ENCODE measurements at places on chromosomes 1 and 21.

DNA sequence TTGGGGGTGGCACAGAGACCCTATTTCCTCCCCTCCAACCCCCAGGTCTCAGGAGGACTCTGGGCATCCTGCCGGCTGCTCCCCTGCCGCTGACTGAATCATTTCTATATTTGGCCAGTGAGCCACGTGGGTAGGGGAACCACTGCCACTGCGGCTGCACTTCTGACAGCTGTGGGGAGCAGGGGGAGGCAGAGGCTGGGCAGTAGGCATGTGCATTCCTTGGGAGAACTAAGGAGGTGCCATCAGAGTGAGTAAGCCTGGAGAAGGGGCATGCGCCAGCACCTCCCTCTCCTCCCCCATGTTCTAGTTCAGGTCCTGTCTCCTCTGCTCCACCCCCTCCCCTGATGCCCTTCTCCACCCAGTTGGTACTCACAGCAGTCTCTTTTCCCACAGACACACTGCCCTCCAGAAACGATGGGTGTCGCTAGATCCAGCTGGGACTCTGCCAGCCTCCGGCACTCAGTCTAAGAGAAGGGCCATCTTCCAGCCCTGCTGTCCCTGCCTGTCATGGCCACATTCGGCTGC, 12.0 kb downstream of the PPFIA4 start:
- no peak for DNase-seq

DNA sequence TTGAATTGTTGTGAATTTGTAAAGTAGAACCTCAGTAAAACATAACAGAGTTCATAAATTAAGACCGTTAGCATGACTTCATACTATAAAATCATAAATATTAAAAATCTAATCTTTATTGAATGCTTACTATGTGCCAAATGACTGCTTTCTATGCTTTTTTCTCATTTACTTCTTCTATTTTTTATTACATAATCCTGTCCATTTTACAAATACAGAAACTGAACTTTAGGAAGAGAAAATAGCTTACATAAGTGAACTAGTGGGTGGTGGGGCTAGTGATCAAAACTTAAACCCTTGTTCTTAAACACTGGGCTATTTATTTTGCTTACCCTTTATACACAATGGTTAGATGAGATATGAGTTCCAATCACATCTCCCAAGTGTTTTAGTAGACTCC, 122.3 kb downstream of the ZC3H11B start:
- no peak for DNase-seq

DNA sequence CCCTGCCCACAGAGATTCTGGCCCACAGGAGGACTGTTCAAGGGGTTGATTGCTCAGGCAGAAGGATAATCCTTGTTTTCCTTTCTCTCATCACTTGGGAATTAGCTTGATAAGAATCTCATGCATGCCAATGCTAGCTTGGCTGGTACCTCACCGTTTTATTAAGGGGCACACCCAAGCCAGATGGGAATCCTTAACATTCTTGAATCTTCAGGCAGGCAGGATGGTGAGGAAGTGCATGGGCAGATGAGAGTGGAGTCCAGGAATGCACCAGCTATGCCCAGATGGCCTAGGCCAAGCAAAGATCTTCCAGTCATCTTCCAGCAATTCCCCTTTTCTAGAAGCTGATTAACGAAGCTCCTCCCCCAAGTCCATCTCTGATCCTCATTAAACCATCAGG, 4.1 kb upstream of the LCE7A start:
- no peak for DNase-seq

GRCh38 chr1:247487057-247487456, 29.2 kb upstream of the OR2B11 start:
- no peak for DNase-seq

DNA sequence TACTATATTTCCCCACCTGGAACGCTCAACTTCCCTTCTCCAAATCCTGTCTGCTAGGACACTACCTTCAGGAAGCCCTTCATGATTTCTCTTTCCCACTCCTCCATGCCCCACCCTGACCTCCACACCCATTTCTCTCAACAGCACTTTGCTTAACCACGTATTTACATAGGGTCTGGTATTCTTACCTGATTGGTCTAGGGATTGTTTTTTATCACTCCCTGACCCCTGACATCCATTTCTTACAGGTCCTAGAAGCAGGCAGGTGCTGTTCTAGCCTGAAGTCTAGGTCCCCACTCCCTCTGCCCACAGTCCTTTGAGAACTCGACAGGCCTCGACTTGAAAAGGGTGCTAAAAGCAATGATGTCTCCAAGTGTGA, 47.5 kb downstream of the DMAP1 start:
- DNase-seq, result no peak

DNA sequence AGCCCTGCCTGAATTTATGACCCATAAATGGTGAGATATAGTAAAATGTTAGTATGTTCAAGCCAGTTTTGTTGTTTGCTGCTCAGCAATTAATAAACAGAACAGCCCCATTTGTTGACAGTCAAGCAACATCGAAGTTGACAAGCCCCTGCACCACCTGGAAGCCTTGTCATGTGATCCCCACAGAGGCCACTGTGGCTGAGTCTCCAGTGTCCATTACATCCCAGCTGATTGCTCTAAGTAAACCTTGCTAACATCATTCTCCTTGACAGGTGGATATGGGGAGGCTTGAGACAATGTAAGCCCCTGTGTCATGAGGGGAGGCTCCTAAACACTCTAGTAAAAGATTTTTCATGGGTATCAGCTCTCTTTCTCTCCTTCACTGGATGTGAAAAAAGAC, 17.5 kb upstream of the TACSTD2 start:
- no peak for DNase-seq

DNA sequence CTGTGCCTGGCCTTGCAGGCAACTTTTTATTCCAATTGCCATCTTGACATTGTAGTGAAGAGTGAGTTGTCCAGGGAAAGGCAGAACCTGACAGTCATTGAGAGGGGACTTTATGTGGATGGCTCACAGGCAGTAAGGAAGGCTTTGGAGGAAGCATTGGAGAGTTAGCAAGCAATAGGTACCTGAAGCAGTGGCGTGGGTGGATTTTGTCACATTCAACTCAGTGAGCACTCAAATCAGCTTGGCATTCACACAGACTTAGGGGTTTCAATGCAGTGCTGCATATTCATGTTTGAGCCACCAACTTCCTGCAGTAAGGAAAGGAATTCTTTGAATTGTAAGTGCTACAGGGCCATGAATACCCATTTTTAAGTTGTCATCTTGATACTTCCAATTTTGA, 69.0 kb downstream of the AK4 start:
- DNase-seq, result no peak

DNA sequence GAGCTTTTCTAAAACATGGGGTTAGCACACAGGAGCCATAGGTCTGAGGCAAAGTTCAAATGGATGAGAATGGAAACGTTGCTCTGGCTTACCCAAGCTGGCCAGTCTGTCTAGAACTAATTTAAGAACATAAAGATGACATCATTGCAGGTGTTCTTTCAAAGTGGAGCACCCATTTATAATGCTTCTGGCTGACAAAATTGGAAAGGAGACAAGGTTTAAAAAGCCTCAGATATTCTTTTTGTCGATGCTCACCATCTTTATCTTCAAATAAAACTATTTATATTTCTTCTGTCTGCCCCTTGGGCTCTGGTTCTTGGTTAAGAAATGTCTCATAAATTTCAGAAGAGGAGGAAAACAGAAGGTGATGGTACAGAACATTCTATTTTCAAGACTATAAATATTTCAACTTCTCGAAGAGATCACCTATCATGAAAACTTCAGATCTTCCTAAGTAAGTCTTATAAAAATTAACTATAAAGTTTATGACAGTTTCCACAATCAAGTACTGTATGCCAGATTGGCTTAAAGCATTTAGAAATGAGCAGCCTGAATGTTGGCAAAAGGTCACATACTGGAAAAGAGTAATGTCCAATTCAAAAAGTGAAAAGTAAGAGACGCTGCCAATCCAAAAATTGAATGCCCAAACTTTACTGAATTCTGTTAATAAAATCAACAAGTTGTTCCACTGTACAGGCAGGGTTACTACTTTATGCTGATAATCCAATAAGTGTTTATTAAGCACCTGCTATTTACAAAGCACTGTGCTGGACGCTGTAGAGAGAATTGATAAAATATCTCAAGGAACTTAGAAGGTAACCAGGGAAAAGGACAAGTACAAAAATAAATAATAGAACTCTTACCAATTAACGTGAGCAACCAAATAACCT, 92.0 kb downstream of the ETS2 start:
- DNase-seq, result no peak

DNA sequence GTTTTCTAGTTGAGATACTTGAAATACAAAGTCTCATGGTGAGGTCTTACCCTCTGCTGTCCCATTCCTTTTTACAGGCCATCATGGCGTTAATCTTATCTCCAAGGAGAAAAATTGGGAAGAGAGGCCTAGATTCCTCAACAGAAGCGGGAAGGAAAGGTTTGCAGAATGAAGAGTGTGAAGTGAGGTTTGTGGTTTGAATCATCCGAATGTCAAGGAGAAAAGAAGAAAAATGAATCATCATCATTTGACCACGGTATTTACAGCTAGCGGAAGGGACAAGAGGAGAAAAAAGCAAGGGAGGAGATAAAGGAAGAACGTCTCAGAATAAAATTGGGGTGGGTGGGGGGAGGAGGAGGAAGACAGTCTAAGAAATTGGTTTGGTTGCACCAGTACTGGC, 935 bp upstream of the COG2 start:
- no peak for DNase-seq

GRCh38 chr1:101300916-101301315, 64.1 kb downstream of the S1PR1 start:
- DNase-seq, result no peak

DNA sequence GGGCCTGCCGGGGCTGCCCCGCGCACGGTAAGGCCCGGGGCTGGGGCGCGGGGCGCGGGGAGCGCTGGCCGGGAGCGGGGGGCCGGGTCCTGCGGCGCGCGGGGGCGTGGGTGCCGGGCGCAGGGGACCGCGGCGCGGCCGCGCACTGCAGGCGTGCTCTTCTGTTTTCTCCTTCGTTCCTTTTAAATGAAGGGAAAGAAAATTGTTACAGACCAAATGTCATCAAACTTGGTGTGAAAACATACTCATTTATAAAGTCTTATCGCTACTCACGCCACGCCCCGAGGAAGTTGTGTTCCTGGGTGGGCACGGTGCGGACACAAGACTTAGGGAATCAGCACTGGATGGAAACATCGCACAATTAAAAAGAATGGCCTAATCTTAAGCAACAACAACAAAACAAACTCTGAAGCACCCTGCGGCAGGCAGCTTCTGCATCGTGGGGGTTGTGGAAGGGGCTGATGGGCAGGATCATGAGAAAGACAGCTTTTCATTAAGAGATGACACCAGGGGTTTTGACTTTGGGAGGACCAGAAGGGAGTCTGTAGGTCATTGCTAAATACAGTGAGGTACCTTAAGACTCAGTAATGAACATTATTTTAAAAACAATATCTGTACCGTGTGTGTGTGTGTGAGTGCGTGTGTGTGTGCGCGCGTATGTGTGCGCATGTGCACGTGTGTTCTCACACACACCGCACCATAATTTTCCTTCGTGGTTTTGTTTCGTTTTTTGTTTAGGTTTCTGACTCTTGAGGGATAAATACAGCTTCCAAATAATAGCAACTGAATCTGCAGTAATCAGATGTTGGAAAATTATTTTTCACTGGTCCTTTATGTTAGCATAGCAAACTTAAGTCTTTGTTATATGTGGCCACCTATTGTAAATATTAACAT, 548 bp downstream of the B3GALT5 start:
- DNase-seq, result no peak

GRCh38 chr21:46153247-46154154, 1.9 kb downstream of the FTCD start:
- peak; percentile 17 for DNase-seq

GRCh38 chr1:92957030-92957734, 4.1 kb downstream of the DIPK1A start:
- DNase-seq, result no peak

- no peak for DNase-seq
Observed at GRCh38 chr1:205508227-205508714, 3.8 kb downstream of the CDK18 start.

DNA sequence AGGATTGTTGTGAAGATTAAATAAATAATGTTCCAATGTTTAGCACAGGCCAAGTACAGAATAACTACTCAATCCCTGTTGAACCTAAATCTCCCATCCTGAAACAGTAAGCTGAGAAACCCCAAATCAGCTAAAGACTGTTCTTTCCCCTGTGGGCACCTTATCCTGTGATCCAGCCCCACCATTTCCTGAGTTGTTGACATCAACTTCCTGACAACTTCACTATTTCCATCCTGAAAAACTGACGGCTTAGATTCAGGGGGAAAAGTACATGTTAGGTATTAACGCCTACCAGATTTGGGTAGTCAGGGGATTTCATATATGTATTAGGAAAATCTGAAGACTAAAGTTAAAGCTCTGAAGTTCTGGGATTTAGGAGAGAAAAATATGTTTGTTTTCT, 51.7 kb upstream of the PALMD start:
- DNase-seq, result no peak

DNA sequence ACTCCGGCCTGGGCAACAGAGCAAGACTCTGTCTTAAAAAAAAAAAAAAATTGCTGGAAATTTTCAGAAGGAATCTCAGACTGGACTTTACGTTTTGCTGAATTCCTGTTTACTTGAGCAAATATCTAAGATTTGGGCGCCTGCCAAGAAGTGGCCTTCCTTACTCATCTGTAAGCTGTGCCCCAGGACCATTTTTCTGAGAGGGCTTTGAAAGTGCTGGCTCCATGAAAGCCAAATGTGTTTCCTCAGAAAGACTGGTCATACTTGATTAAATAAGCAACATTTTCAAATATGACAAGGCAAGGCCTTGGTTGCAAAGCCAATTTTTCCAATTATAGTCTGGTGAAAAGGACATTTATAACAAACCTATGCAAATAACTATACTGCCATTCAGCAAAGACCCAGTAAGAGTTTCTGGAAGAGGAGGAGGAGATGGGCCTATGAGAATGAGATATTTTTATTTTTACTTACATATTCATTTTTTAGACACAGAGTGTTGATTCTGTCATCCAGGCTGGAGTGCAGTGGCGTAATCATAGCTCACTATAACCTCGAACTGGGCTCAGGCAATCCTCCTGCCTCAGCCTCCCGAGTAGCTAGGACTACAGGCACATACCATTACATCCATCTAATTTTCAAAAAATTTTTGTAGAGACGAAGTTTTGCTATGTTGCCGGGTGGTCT, 56.3 kb upstream of the HTR1D start:
- no peak for DNase-seq

DNA sequence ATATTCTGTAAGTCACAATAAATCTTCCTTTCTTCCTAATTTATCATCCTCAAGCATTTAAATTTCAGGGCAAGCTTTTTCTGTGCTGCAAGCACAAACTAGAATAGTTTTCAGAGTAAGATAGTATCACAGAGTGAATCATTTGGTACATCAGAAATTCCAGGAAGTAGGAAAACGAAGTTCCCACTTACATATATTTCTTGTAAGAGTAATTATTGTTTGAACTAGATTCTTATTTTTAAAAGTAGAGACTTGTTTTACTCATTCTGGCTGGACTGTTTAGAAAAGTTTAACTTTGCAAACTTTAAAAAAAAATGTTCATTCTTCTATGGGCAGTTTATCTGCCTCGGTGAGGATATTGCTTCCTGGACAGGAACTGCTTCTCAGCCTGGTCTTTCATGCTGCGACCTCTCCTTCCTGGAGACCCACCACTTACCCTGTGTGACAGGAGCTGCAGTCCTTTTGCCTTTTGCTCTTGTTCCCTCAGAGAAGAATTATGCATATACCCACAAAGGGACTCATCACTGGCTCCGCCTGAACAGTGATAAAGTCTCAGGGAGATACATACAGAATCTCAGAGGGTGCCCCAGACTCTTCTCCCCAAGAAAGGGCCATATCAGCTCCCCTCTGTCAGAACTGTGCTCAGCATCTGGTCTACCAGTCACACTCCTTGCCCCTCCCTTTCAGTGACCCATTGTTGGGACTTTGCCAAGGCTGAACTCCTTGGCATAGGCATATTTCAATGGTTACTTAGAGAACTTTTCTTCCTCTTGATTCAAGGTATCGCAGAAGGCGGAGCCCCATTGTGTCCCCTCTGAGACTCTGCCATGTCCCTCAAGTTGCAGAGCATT, 102.7 kb upstream of the CD55 start:
- DNase-seq, result no peak
